ENCODE measurements at places on chromosomes 13 and 19.

DNA sequence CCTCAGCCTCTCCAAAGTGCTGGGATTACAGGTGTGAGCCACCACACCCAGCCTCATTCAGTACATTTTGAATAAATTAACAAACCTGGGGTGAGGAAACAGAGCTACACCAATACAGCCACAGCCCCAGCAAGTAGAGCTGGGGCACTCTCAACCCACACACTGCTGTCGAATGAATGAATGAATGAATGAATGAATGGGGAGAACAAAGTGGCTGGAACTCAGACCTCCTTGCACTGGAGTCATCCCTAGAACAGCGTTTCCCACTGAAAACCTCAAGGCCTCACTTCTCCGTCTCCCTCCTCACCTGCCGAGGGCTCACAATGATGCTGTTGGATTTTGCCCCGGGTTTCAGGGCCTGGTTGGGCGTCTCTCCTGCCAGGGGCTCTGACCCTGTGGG is 2.8 kb downstream of the ERCC1 start:
- no peak for DNase-seq

- no peak for DNase-seq
These were observed 640 bp downstream of the ZSCAN5A start for GRCh38 chr19:56314018-56314380.

- DNase-seq, result no peak
These were observed at the start of gene MAP4K1 for GRCh38 chr19:38617764-38618589. TSS of gene MAP4K1 (minus strand) at chr19:38617953. CDS start at chr19:38617895, 58 bp downstream.

DNA sequence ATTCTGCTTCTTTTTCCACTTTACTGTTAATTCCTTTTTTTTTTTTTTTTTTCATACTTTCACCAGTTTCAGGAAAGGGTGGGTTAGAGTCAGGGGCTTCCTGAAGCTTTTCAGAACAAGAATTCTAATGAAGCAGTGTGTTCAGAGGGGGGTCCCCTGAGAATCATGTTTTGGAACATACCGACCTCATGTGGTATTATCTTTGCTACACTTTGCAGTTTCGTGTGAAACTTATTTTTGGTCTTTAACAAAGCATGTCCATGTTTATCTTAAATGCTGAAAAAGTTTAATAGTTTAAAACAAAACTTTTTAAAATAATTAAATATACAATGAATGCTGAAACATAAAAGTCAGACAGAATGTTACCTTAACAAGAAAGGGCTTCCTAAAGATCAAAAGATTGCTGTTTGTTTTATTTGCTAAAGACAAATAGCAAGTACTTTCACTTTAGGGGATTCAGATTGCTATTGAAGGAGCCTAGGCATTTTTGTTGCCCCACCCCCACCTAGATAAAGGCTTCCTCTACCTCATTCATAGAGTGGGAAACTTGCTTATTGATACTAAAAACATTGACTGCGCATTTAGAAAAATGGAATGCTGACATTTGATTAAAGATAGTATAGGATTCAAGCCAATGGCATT is 21.1 kb upstream of the POMP start:
- no peak for DNase-seq

- DNase-seq, result no peak
These were observed 6.6 kb downstream of the EPS8L1 start for GRCh38 chr19:55082020-55082851.

- peak; percentile 6 for DNase-seq
These were observed 23.1 kb upstream of the SPRY2 start for GRCh38 chr13:80363890-80364503.

GRCh38 chr19:52658595-52658994 is 20.4 kb upstream of the ZNF83 start:
- no peak for DNase-seq

DNA sequence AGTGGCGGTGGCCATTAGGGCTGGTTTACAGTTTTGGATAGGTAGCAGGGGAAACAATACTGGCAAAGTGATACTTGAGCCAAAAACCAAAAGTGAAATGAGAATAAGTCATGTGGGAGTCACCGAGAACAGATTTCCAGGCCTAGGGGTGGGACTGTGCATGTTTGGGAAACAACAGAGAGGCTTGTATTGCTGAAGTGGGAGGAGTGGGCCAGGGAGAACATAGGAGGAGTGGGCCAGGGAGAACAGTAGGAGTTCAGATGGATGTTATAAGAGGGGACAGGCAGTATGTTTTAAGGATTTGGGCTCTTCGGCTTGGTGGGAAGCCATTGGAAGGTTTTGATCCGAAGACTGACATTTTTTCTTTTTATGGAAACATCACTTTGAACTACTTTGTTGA is 35.5 kb downstream of the AKAP11 start:
- no peak for DNase-seq

GRCh38 chr13:46051968-46052318 is 603 bp downstream of the ZC3H13 start:
- DNase-seq, result no peak

GRCh38 chr19:30567536-30568232 is 195.5 kb downstream of the ZNF536 start:
- no peak for DNase-seq

- DNase-seq, result no peak
These were observed 365.0 kb upstream of the NBEA start for GRCh38 chr13:34577051-34577450.

DNA sequence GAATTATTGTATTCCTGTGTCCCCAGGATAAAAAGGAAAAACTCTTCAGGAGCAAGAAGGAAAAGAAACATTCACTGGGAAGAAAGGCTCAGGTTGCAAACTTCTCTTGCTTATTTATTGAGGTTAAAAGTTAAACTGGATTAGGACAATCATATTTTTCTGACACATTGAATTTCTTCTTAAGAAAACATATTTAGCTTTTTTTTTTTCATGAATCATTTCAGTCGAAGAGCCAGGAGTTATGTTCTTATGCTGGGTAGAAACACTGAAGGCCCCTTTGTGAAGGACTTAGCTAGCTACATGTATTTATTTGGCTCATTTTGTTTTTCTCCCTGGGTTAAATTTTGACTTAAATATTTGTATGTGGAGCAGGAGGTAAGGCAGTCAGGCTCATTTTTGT is 434.0 kb downstream of the KLF5 start:
- DNase-seq, result peak; percentile 4

- no peak for DNase-seq
These were observed 15.7 kb downstream of the NOSIP start for GRCh38 chr19:49564616-49565045.

DNA sequence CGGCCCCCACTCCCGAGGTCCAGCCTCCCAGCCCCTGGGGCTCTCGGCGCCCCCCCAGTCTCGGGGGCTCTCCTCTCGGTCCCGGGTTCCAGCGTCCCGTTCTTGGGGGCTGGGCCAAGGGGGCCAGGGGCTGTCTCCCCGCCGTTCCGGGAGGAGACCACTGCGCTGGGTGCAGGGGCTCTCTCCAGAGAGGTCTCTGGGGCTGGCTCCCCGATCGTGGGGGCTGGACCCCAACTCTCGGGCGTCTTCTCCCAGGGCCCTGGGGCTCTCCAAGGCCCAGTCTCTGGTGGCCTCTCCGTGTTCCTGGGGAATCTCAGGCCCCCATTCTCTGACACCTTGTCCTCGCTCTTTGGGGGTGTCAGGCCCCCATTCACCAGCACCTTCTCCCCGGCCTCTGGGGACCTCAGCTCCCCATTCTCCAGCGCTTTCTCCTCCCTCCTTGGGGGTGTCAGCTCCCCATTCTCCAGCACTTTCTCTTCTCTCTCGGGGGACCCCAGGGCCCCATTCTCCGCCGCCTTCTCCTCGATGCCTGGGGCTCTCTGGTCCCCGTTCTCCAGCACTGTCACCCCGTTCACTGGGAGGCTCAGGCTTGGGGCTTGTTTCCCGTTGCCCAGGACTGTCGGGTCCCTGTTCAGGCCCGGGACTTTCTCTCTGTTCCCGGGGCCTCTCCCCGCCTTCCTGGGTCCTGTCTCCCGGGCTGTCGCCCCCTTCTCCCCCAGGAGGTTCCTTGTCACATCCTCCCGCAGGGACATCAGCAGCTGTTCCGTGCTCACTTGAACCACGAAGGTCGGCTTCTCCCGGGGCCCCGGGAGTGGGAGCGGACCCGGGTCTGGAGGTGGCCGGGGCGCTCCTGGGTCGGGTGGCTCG is 13.7 kb downstream of the LMTK3 start:
- DNase-seq, result no peak

- DNase-seq, result no peak
These were observed 128.8 kb downstream of the STK24 start for GRCh38 chr13:98447881-98448641.

DNA sequence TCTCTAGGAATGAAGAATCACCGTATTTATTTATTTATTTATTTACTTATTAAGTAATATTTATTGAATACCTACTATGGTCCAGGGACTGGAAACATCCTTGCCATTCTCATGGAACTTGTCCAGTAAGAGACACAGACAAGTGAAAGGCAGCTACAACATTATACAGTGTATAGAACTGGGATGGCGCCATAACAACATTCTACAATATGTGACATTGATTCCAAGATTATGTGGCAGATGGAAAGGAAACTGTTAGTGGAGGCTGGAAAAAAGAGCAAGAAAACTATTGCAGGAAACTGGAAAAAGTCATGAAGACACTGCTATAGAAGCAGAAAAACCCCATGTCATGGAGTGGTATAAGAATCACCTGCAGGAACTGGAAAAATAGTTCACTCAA is 9.4 kb upstream of the TBC1D4 start:
- no peak for DNase-seq

GRCh38 chr13:39981056-39981455 is 325.6 kb downstream of the COG6 start:
- no peak for DNase-seq

GRCh38 chr19:772730-773436 is 22.0 kb downstream of the MISP start:
- no peak for DNase-seq

GRCh38 chr13:76656500-76656899 is 229.7 kb downstream of the KCTD12 start:
- no peak for DNase-seq

DNA sequence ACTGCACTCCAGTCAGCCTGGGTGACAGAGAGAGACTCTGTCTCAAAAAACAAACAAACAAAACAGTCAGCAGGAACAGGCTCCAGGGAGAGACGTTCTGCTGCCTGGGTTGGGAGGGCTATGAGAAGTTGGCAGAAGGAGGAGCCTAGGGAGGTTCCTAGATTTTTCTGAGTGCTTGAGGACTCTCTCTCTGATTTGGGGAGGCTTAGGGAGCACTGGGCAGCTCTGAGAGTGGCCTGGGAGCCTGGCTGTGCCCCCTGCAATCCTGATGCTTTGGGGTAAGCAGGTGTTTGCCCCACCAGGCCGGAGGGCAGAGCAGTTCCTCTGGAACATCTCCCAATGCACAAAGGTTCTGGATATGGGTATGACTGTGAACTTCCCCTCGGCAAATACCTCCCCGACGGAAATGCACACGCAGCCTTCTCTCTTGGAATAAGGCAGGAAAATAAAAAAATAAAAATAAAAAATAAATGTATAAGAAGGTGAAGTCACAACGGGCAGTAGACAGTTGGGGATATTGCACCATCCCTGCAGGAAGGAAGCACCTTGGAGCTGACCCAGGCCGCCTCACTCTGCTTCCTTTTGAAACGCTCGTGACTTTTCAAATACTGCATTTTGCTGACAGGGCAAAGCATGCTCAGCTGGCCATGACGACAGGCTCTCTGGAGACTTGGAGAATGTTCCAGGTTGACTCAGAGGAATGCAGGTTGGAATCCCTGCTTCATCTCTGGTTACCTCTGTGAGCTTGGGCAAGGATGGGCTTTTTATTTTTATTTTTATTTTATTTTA is 26.5 kb upstream of the HOMER3 start:
- DNase-seq, result no peak

- no peak for DNase-seq
These were observed 6.6 kb downstream of the SLITRK5 start for GRCh38 chr13:87677496-87678371.

DNA sequence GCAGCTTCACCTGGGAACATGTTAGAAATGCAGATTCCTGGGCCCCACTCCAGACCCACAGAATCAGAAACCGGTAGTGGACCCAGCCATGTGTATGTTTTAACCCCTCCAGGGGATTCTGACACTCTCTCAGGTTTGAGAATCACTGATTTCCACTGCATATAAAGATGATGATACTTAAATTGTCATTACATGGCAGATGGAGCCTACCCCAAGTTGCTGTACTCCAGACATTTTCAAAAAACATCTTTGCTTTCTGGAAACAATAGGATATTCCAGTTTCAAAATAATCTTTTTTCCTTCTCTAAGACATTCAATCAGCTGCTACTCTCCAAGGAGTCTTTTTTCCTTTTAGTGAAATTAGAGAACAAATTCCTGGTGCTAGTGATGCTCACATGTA is 48.6 kb upstream of the RGCC start:
- no peak for DNase-seq

DNA sequence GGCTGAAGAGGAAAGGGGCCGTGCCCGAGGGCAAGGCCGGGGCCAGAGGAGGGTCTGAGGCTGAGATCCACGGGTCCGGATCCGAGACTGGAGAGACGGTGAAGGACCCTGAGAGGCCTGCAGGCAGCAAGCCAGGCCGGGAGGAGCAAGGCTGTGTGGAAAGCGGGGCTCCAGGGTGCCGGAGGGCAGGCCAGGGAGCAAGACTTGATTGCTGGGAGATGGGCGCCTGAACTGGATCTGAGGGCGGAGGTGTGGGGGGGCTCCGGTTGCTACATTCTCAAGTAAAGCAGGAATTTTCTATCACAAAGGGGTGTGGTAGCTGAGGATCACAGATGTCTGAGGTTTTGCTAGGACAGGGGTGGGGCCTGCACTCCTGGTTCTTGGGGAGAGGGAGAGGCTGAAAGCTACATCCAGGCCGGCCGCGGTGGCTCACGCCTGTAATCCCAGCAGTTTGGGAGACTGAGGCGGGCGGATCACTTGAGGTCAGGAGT is 3.8 kb downstream of the MAMSTR start:
- no peak for DNase-seq

DNA sequence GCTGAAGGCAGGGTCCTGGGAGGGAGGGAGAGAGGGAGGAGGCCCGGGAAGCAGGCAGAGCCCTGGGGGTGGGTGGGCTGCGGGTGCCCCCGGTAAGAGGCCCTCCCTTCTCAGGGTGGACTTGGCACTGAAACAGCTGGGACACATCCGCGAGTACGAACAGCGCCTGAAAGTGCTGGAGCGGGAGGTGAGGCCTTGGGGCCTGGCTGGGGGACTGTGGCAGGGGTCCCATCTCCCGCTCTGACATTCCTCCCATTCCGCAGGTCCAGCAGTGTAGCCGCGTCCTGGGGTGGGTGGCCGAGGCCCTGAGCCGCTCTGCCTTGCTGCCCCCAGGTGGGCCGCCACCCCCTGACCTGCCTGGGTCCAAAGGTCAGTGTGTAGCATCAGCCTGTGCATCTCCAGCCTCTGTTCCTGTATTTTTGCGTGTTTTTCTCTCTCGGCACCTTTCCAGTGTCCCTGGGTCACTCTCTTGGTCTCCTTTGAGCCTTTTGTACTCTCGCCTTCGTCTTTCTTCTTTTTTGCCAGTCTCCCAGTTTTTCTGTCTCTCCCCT is 53.4 kb downstream of the TRPM4 start:
- no peak for DNase-seq

- no peak for DNase-seq
These were observed 27.7 kb downstream of the TMEM161A start for GRCh38 chr19:19110410-19111135.

GRCh38 chr19:15108845-15109767 is 1.9 kb downstream of the SYDE1 start:
- DNase-seq, result no peak

GRCh38 chr13:46668931-46669525 is 116.1 kb downstream of the LRCH1 start:
- no peak for DNase-seq

GRCh38 chr13:26026211-26026610 is 25.6 kb downstream of the SHISA2 start:
- DNase-seq, result no peak
